ENCODE measurements at places on chromosomes 16 and 17. TPM values are rescaled to one million over a fixed set of nuclear protein-coding genes. Genes with fewer than 3 reads are reported as not detected.

Gene SULT1A4
- 6.8 TPM for total RNA-seq

Gene INCA1
- not detected for total RNA-seq

Gene SEPTIN12
- total RNA-seq: not detected

Gene CCL4L2
- 0.42 TPM for total RNA-seq

Gene NFE2L1
- total RNA-seq: 61.4 TPM

Gene CBFA2T3
- 114 TPM for total RNA-seq

Gene CALB2
- 0.20 TPM for total RNA-seq

Data from K562 (cell line).